ENCODE measurements at places on chromosomes 2 and 18.
A peak's percentile ranks its signal among the peaks of the same experiment; 100 is the strongest.

DNA sequence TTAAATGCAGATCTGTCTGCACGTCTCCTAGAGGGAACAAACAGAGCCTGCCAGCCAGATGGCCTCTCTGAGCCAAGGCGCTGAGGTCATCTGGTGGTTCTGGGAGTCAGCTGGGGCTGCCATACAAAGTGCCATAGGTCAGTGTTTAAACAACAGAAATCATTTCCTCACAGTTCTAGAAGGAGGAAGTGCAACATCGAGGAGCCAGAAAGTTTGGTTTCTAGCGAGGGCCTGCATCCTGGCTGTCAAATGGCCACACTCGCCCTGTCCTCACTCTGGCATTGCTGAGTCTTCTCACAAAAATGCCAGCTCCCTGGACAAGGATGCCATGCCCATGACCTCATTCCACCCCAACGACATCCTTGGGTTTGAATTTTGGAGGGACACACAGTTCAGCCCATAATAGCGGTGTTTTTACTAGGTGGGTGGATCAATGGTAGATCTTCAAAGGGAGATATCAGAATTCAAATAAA, 59.6 kb downstream of the MYT1L start:
- DNase-seq, result no peak

- no peak for DNase-seq
Observed at GRCh38 chr2:144014103-144014502, 505.8 kb downstream of the ZEB2 start.

DNA sequence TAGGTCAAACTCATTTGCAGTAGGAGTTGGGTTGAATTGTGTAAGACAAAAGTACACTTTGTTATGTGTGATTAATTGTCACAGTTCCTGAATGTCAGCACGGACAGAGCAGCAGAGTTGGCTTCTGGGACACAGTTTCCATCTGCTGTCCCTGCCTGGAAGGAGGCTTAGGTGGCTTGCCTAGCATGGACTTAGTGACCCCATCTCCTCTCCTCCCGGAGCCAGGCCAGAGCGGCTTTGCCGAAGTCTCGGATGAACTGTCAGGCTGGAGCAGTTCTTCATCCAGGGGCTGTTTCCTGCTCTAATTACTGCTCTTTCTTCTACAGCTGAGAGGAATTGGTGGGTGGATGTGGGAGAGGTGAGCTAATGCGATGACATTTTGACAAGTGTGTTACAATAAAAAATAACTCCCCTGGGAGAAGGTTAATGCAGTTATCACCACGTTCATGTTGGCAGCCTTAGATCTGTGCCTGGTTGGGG, 102.0 kb downstream of the SH3RF3 start:
- no peak for DNase-seq

DNA sequence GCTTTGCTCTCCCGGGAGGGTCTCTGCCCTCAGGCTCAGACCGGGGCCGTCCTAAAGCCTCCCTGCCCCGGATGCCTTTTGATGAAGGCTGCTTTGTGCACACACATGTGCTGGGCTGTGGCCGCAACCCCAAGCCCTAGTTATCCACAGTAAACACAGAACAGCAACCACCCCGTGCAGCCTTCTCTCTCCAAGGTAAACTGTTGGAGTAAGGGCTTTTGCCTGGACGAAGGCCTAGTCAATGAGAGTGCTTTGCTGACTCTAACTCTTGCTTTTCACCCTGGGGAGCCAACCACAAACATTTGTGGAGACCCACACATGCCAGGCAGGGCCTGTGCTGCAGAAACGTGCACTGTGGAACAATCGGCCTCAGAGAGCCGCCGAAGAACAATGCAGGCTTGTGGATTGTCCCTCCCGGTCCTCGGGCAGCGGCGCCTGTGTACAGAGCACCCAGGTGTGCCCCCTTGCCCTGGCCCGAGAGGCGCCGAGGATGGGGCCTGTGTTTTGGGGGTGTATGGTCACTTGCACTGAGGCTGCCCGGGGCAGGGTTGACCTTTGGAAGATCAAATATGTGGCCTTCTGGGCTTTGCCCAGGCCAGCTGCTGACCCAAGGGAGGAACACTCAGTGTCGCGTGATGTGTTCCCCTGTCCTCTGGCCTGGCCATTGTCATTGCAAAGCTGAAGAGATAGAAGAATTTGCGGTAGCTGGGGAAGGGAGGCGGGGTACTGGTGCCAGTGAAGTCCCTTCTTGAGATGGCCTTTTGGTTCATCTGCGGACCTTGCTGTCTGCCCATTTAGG, 37.0 kb downstream of the CTIF start:
- DNase-seq, result no peak

DNA sequence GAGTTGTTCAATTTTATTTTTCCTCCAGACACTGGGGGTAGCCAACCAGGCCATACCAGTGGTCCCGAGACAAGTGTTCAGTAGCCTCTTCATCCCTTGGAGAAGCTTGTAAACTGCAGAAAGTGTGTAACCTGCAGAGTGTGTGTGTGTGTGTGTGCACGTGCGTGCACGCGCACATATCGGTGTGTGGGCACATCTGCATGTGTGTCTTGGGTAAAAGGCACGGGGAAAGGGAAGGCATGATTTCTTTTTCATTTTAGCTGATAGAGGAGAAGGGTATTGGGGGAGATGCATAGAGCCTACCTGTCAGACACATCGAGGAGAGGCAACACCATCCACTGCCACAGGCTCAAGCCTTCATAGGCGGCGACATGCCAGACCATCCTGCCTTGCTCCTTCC, 181.4 kb downstream of the CLIP4 start:
- no peak for DNase-seq

- DNase-seq, result no peak
Observed at GRCh38 chr2:188752311-188752710, 221.9 kb upstream of the COL3A1 start.

DNA sequence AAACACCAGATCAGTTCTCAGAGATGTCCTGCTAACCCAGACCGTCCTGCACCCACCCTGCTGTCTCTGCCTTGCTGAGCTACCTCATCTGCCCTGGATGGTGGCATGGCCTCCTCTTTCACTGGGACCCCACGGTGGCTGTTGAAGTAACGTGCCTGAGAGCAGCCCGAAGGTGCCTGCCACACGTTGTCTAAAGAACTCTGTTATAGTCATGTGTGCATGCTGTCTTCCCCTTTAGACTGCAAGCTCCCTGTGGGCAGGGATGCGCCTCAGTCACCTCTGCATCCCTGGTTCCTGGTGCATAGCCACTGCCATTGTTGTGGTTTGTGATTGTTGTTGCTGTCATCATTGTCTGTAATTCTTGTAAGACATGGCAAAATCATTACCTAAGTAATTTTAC, 235.9 kb downstream of the EIPR1 start:
- no peak for DNase-seq

DNA sequence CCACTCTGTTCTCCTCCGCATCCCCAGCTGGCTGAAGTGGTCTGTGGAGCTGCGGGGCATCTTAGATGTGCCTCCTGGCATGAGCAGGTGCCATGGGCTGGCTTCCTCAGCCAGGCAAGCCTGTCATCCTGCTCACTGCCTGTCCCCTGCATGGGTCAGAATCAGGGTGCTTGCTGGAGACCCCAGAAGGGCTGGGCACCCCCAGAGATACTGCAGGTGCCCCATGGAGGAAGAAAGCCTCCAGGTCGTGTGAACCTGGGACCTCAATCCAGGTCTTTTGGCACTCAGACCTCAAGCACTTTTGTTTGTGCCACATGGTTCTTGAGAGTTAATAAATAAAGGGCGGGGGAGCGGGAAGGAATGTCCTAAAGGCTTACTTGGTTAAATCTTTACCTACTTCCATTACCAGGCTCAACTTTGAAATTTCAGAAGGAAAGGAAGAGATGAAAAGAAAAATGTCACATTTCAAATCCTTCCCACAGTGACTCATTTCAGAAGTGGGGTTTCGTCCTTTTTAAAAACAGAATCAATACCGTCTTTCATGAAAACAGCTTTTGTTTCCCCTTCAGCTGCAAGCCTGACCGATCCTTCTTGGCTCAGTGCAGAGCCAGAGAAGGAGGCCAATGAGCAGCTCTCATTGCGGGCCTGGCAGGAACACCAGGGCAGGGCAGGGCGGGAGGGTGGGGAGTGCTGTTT, 69.9 kb downstream of the RHOB start:
- DNase-seq, result no peak

DNA sequence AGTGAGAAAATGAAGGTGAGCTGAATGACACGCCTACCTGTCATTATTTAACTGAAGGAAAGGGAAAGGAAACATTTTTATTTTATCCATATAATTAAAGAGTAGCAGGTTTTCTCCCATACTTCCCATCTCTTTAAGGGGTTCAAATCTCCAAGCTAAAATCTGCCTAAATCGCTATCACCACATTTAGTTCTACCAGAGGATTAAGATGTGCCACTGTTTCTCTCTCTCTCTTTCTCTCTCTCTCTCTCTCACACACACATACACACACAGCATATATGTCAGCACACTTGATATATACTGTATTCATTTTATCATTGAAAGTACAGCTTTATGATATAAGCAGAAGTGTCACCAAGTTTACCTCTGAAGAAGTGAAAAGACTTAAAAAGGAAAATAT, 3.1 kb downstream of the WIPF1 start:
- no peak for DNase-seq

- DNase-seq, result no peak
Observed at GRCh38 chr18:13235981-13236380, 17.4 kb downstream of the LDLRAD4 start.

- no peak for DNase-seq
Observed at GRCh38 chr2:150788426-150789140, 301.1 kb upstream of the RND3 start.

DNA sequence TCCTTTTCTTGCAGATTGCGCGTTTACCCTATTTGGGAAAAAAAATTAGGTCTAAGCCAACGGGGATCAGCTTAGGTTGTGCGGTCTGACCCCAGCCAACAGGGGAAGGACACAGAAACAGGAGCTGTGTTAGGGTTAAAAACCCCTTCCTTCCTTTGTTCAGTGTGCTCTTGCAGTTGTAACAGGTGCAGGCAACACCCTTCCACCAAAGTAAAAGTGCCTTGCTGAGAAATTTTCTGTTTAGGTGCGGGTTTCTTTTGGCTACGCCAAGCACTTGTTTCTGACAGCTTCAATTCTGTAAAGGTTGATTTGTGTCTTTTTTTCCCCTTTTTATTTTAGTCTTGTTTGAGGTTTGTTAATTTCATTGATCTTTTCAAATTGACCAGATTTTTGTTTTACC, 92.5 kb downstream of the PTPN4 start:
- no peak for DNase-seq

- no peak for DNase-seq
Observed at GRCh38 chr2:241598487-241598886, 38.5 kb downstream of the THAP4 start.

DNA sequence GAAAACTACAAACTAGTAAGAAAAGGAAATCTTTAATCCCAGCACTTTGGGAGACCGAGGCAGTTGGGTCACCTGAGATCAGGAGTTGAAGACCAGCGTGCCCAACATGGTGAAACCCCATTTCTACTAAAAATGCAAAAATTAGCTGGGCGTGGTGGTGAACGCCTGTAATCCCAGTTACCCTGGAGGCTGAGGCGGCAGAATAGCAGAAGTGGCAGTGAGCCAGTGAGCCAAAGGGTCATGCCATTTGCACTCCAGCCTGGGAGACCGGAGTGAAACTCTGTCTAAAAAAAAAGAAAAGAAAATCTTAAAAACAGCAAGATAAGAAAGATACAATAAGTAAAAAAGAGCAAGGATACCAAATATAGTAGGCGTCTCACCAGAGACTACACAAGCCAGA, 502.9 kb upstream of the ID2 start:
- DNase-seq, result no peak

- DNase-seq, result peak; percentile 4
Observed at GRCh38 chr2:55311444-55311870, 42.4 kb upstream of the MTIF2 start.

GRCh38 chr18:9416563-9417072, 58.7 kb upstream of the RALBP1 start:
- DNase-seq, result no peak

DNA sequence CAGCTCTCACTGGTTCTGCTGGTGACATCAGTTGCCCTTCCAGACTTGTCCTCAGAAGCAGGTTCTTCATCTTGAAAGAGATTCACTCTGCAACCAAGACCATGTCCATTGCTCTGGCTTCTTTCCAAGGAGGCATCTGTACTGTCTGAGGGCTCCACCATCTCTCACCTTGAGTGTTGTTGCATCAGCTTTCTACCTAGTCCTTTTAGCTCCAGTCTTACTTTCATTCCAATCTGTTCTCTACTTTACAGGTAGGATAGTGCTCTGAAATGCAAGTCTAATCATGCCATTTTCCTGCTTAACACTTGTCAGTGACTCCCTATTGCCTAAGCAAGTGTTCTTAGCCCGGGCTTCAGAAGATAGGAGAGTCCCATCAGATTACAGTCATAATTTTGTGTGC, 117.7 kb downstream of the EN1 start:
- no peak for DNase-seq

GRCh38 chr2:33746208-33746800, 147.2 kb upstream of the FAM98A start:
- no peak for DNase-seq

- no peak for DNase-seq
Observed at GRCh38 chr2:1736997-1737480, 7.3 kb downstream of the PXDN start.

GRCh38 chr2:9110893-9111569, 95.6 kb upstream of the ASAP2 start:
- DNase-seq, result no peak

DNA sequence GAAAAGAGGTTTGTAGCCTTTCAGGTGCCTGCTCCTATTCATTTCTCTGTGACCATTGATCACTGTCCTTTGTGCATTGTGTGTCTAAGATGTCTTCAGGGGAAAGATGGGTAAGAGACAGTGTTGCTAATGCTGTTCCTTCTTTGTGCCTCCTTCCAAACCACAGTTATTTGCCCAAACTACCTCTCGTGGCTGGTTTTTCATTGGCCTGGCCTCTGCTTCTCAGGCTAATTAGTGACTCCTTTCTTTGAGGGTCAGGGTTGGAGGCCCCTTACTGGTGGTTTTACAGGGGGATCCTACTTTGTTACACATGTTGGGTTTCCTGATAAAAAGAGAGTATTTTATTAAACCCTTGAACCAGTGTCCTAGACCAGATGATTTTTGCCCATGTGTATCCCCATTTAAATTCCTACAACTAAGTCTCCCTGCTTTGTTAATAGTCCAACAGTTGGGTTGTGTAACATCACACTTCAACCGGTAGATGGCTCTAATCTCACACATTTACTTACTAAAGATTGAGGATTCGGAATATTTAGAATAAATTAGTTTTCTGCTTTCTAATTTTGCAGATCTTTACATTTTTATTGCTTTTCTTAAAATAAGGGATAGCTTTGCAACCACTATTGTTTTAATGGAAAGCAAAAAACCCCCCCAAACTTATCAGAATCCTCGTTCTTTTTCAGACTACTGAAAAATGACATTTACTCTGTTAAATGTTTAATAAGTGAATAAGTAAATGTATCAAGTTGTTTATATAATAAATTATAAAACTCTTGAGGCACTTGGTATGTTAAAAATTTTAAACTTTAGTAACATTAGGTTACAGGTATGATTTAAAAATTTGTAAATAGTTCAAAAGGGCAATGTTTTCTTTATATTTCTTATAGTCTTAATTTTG, 2.4 kb downstream of the MARS2 start:
- DNase-seq, result peak; percentile 61

- no peak for DNase-seq
Observed at GRCh38 chr2:4174796-4175195, 471.4 kb downstream of the DCDC2C start.

Measured in common myeloid progenitor, CD34-positive (primary cell).